ENCODE measurements at places on chromosomes 6 and 20.

DNA sequence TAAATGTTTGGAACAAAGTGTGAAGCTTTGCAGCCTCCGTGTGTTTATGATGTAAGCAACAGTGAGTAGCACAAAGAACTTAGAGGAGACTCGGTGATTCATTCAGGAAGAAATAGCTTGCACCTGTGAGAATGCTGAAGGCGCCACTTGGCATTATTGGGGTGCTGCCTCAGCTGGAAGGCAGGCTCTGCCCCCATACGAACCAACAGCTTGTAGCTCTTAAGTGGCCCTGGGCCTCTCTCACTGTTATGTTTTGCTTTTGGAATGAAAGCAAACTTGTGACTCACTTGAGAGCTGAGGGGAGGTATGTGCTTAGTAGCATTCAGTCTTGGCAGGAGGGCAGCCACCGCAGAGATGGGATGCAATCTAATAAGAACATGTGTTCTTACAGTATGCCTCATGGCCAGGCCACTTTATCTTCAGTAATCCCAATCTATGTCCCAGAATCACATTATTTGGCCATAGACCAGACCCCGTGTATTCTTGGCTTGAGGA lies 310.7 kb downstream of the EYA4 start:
- DNase-seq, result no peak

DNA sequence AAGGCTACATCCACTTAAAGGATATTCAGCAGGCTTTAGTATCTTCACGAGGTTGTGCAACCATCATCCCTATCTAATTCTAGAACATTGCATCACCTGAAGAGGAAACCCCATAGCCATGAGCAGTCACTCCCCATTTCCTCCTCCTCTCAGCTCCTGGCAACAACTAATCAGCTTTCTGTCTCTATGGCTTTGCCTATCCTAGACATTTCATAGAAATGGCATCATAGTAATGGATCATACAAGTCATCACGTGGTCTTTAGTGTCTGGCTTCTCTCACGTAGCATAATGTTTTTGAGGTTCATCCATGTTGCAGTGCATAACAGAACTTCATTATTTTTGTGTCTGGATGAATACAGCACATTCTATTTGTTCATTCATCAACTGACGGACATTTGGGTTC lies 20.5 kb downstream of the SNAI1 start:
- no peak for DNase-seq

GRCh38 chr6:328924-329323 lies 36.6 kb downstream of the DUSP22 start:
- no peak for DNase-seq

DNA sequence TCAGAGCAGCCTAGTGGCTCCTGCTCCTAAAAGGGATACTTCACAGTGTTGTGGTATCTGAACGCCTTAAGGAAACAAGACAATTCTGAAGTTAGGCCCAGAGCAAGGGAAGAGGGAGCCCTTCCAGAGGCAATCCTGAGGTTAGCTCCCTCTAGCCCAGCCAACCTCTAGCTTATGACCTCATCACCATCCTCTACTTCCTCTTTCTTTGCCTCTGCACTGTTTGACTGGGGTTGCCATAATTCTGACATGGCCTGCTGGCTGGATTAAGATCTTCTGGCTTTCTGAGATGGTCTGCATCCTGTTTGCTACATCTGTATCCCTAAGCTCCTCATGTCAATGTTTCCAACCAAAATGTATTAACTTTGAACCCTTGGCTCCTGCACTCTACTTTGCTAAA lies 23.3 kb upstream of the BMP2 start:
- DNase-seq, result no peak

GRCh38 chr6:21612067-21612745 lies 18.7 kb downstream of the SOX4 start:
- no peak for DNase-seq
